GM13977 (cell line): ENCODE measurements at places on chromosomes 5 and 9.

DNA sequence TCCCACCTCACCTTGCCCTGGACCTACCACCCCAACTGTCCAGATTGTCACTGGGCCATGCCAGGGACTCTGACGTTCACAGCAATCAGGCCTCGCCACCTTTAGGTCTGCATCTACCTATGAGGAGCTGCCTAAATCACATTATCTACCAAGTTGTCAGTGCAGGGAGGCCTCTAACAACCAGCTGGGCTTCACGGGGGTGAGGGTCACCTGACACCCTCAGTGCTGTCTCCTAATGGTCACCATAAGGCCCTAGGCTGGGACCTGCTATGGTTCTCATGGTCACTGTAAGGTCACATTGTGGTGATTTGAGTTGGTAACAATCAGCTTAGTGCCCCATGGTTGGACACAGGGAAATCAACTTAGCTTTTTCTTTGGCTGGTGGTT lies 119.2 kb upstream of the CXCL14 start:
- no peak for DNase-seq

DNA sequence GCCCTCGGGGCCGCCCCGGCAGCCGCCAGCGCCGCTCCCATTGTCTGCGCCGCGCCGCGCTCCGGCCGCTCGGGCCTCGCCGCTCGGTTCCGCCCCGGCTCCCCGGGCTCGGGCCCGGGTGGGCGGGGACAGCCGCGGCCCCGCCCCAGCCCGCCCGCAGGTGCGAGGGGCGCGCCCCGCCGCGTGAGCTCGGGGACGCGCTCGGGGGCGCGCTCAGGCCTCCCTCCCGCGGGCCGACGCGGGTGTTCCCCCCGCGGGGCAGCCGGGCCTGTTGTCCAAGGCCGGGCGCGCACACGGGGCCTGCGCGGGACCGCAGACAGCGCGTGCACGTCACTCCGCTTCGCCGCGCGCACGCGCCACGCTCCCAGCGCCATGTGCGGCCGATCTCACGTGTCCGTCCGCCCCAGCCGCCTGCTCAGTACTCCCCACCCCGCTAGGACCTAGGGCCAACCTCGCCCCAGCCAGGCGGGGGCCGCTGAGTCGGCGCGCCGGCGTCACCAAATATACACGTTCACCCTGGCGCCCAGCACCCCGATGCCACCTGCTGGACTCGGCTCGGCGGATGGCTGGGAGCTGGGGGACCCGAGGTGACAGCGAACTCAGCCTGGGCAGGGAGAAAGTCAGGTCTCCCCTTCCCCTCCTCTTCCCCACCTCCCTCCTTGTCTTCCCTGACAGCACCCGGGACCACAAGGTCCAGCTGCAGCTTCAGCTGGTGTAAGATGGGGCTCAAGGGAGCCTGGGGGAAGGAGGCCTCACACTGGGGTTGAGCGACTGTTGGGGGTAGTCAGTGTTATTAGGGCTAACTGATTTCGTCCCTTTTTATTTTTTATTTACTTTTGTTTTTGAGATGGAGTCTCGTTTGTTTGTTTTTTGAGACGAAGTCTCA lies 14.3 kb downstream of the GBGT1 start:
- peak; percentile 98 for DNase-seq

DNA sequence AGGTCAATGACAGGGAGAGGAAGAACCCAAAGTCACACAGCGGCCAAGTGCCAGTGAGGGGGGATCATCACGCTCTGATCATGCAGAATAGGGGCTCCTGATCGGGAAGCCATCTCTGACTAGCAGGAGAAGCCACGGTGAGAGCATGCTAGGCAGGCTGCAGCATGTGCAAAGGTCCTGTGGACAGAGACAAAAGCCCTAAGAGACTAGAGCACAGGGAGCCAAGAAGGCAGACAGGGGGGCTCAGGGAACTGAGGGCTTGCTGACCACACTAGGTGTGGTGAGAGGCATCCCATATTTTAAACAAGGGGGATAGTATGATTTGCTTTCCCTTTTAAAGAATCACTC lies 195.1 kb downstream of the CDK5RAP2 start:
- DNase-seq = no peak

DNA sequence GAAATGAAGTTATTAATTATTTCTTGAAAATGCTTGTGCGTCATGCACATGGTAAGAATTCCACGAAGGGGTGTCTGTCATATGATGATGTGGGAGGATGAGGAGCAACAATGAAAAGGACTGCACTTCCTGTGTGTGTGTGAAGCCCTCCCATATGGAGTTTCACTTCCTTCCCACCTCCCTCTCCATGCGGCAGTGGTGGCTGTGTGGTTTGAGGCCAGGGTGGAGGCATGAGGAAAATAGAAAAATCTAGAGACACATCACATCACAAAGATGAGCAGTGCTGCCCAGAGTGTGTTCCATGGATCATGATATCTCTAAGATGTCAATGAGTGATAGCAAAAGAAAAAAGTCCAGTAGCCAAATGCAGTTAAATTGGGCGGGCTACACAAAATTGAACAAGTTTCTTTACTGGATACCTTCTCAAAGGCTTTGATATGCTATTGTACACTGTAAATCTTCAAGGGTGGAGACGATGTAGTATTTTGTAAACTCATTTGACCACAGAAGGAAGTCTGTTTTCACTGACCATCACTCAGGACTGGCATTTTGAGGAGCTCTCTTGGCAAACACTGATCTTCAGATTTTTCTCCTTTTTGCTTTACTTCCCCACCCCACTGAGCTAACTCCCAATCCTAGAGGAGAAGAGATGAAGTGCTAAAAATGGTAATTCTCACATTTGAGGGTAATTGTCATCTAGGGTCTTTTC lies 55.7 kb upstream of the EQTN start:
- no peak for DNase-seq

GRCh38 chr5:143217065-143217803 lies 186.3 kb downstream of the NR3C1 start:
- no peak for DNase-seq

DNA sequence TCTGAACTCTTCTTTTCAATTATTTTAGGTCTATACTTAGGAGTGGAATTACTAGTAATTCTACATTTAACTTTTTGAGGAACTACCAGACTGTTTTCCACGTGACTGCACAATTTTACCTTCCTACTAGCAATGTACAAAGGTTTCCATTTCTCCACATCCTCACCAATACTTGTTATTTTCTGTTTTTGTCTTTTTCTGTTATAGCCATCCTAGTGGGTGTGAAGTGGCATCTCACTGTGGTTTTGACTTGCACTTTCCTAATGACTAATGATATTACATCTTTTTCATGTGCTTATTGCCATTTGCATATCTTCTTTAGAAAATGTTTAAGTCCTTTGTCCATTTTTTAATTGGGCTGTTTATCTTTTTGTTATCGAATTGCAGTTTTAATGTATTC lies 136.9 kb upstream of the EGFLAM start:
- no peak for DNase-seq

DNA sequence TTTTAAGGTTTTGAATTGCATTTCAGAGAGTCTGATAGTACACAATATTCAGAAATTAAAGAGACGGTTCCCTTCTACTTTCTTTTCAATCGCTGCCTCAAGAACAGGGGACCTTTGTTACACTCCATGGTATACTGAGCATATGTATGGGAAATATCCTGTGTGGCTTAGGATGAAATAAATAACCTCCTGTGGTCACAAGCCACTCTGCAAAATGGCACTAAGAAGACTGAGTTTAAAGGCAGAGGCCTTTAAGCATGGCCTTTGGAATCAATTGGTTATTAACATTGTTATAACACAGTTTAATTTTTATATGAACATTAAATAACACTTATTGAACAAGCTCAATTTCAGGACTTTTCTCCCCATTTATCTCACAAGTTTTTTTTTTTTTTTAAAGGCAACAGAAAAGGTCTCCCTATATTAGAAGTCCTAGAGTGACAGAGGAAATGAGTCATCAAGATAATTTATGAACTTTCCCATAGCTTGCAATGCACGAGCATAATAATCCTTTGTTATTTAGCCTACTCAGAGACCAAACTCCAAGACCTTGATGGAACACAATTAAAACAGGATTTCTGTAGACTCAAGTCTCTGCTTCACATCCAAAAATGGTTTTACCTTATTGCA lies 341.9 kb downstream of the TMEM167A start:
- DNase-seq = no peak

GRCh38 chr5:150297236-150297890 lies 5.3 kb downstream of the ARSI start:
- no peak for DNase-seq

DNA sequence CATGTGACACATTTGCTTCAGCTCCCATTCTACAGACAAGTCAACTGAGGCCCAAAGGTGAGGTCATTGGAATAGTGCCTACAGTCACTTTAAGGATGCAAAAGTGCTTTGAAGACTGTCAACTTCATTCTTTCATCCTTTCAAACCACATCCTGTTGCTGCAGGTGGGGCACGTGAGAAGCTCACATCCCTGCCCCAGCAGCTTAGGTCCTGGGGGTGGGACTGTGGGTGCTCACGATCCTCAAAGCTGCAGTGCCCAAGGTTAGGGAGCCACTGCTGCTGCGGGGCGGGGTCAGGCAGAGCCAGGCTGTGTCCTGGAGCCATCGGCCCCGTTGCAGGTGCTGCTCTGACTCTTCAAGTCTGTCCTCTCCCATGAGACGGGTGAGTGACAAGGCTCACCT lies 57.9 kb upstream of the IER5L start:
- no peak for DNase-seq

DNA sequence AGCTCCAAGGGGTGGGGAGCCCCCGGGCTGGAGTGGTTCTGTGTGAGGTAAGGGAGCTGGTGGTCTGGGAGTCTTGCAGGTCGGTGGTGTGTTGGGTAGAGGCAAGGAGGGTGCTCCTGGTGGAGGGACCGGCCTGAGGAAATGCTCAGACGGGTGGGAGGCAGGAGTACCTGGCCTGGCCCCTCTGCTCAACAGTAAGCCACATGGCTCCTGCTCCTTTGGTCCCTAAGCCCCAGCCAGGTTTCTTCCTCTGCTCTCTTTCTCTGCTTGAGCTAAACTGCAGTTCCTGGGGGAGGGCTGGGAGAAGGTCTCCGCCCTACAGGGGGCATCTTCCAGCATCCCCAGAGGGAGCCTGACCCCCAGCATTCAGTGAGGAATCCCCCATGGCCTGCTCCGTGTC lies 17.2 kb downstream of the TSPAN17 start:
- DNase-seq = no peak

DNA sequence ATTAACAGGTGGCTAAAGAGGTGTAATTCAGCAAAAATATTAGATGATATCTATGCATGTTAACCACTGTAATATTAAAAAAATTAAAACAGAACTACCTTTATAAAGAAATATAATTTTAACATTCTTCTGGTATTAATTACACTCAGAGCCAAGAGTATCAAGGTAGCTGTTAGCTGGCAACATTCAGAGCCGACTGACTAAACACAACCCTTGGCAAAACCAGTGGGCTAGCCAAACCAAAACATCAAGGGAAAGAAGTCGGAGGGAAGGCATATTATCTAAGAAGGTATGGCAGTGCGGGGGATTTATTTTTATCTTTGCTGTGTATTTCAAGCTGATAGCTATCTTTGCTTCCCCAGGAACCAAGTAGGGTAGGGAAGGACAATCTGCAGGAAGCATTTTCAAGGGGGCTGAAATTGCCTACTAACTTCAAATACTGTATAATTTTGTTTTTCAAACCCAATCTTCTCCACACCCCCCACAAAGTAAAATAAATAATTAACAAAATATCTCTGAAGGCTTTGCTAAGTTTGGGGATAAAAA lies 24.0 kb downstream of the ELL2 start:
- DNase-seq = no peak

- no peak for DNase-seq
Observed at GRCh38 chr5:113437111-113437510, 2.3 kb upstream of the TSSK1B start.

- no peak for DNase-seq
Observed at GRCh38 chr9:16753256-16753655, 117.2 kb downstream of the BNC2 start.

GRCh38 chr5:76257897-76258296 lies 145.2 kb upstream of the IQGAP2 start:
- DNase-seq = no peak

- DNase-seq = no peak
Observed at GRCh38 chr9:114059047-114059803, 18.9 kb downstream of the AMBP start.
